Activated T-cell treated with anti-CD3 and anti-CD28 coated beads, Interleukin-2, amount 50 U/mL, for 72 hours (primary cell): ENCODE measurements at places on chromosomes 11 and 22. TPM values are rescaled to one million over a fixed set of nuclear protein-coding genes. Genes with fewer than 3 reads are reported as not detected.

- no peak for DNase-seq
- H3K27me3 ChIP-seq, result no peaks in the 10 kb centered on the region
- H3K36me3 ChIP-seq, result no peaks in the 10 kb centered on the region
- no peak overlapping the region for H3K4me3 ChIP-seq
- no peak overlapping the region for H3K27ac ChIP-seq
- H3K4me1 ChIP-seq, result no peaks in the 10 kb centered on the region
Measured at GRCh38 chr11:15430381-15430780, 315.7 kb downstream of the INSC start.

CHCHD10 gene
- 62.5 TPM for total RNA-seq

MYOD1 gene
- total RNA-seq, result not detected

SOX10 gene
- total RNA-seq, result not detected

GRCh38 chr22:21826204-21826603 lies 41.2 kb downstream of the MAPK1 start:
- H3K4me3 ChIP-seq, result no peak overlapping the region
- no peak overlapping the region for H3K27ac ChIP-seq
- H3K27me3 ChIP-seq, result no peaks in the 10 kb centered on the region
- peaks cover 2% of the 10 kb centered on the region for H3K36me3 ChIP-seq
- peaks cover 73% of the 10 kb centered on the region for H3K4me1 ChIP-seq
- DNase-seq, result no peak

DNA sequence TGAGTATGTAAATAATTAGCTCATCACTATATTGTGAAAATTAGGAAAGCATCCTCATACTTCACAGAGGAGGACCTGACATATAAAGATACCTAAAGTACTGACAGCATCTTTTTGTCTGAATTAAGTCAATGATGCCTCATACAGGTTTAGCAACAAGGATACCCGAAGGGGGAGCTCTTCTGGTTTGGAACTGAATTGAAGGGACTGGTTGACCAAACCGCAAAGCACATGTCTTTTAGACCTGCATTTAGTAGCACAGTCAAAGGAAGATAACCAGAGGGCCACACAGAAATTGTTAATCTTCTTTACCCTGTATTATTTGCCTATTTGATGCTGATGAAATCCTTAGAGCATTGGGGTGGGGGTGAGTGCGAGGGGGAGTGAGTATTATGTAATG lies 12.9 kb upstream of the WT1 start:
- H3K36me3 ChIP-seq, result no peaks in the 10 kb centered on the region
- peaks cover 16% of the 10 kb centered on the region for H3K27me3 ChIP-seq
- no peaks in the 10 kb centered on the region for H3K4me1 ChIP-seq
- DNase-seq, result no peak
- H3K4me3 ChIP-seq, result no peak overlapping the region
- no peak overlapping the region for H3K27ac ChIP-seq

DNA sequence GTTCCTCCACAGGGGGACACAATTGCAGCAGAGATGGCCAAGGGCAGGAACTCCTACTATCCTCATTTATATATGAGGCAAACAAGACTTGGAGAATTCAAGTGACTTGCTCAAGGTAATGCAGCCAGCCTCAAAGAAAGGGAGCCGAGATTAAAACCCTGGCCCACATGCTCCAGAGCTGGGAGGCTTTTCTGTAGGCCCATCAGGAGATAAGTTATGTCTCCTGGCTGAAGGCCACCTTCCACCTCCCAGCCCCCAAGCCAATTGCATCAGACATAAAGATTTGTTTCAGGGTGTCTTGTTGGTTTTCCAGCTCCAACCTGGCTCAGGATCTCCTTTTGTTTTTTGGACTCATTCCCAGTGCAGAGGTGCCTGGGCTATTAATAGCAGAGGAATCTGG lies 59.5 kb downstream of the SMIM38 start:
- H3K27ac ChIP-seq, result no peak overlapping the region
- no peak overlapping the region for H3K4me3 ChIP-seq
- peaks cover 26% of the 10 kb centered on the region for H3K27me3 ChIP-seq
- no peak for DNase-seq
- peaks cover 29% of the 10 kb centered on the region for H3K4me1 ChIP-seq
- no peaks in the 10 kb centered on the region for H3K36me3 ChIP-seq

DNA sequence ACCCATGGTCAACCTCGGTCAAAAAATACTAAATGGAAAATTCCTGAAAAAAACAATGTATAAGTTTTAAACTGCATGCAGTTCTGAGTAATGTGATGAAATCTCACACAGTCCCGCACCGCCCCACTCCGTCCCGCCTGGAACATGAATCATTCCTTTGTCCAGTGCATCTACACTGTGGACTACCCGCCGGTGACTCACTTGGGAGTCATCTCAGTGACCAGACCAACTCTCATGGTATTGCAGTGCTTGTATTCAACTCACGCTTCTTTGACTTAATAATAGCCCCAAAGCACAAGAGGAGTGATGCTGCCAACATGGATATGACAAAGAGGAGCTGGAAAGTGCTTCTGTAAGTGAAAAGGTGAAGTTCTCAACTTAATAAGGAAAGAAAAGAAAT lies 48.8 kb downstream of the ARHGAP32 start:
- no peaks in the 10 kb centered on the region for H3K4me1 ChIP-seq
- no peak overlapping the region for H3K27ac ChIP-seq
- no peaks in the 10 kb centered on the region for H3K27me3 ChIP-seq

DNA sequence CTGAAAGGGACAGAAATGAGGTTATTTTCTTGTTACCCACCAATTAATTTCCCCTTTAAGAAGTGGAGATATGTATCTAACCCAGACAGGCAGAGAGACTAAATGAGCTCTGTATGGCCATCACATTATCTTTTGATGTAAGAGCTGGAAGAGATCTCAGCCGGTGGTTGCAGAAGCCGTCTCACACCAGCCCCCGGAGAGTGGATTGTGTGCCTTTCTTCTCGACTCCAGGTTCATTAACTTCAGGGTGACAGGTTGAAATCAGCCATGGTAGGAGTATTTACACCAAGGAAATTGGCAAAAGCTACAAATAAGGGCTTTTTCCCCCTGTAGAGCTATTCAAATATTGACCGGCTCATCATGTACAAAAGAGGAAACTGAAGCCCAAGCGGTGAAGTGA lies 580.3 kb upstream of the CADM1 start:
- no peak overlapping the region for H3K4me3 ChIP-seq
- H3K27me3 ChIP-seq, result peaks cover 15% of the 10 kb centered on the region
- H3K27ac ChIP-seq, result no peak overlapping the region
- no peak for DNase-seq
- H3K4me1 ChIP-seq, result no peaks in the 10 kb centered on the region

DNA sequence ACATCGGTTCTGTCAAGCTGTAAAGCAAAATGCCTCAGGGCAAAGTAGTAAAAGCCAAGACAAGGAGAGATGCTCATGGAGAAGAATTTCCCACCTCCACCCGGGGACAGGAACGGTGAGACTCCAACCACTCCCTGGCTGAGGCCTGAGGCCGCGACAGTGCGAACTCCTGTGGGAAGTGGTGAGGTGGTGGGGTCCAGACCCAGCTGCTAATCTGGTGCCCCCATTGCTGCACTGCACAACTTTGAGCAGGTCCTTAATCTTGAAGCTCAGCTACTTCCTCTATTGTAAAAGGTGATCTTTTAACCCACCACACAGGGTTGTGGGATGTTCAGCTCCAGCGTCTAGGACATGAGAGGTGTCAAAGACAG lies 83.9 kb downstream of the ZC3H12C start:
- no peak overlapping the region for H3K4me3 ChIP-seq
- peaks cover 8% of the 10 kb centered on the region for H3K4me1 ChIP-seq
- peaks cover 14% of the 10 kb centered on the region for H3K27me3 ChIP-seq
- no peak overlapping the region for H3K27ac ChIP-seq
- DNase-seq, result no peak
- no peaks in the 10 kb centered on the region for H3K36me3 ChIP-seq

DNA sequence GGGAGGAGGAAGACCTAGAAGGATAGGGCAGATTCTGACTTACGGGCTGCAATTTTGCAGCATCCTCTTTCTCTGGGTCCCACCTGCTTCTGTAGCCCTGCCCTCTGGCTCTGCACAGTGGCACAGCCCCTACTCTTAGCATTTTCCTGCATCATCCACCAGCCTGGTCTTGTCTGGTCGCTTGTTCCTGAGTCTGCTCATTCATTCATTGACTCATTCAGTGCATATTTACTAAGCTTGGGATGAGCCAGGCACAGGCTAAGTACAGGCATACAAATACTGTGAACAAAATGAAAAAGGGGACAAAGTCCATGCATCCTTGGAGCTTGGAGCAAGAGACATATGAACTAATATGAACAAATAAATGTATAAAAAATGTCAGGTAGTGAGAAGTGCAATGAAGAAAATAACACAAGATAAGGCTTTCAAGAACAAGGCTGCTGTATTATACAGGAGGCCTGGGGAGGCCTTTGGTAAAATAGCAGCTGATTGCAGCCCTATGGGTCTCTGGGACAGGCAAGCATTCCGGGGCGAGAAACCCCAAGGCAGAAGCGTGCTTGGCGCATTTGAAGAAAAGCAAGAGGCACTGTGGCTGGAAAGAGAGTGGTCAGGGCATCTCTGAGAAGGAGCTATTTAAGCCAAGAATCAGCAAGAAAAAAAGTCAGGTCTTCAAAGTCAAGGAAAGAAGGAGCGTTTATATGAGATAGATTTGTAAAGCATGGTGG lies 108.0 kb upstream of the ALX4 start:
- H3K4me1 ChIP-seq, result no peaks in the 10 kb centered on the region
- no peak for DNase-seq
- no peak overlapping the region for H3K4me3 ChIP-seq
- H3K27ac ChIP-seq, result no peak overlapping the region

- H3K27me3 ChIP-seq, result peaks cover 11% of the 10 kb centered on the region
- no peak overlapping the region for H3K4me3 ChIP-seq
- no peak overlapping the region for H3K27ac ChIP-seq
- H3K4me1 ChIP-seq, result peaks cover 27% of the 10 kb centered on the region
- H3K36me3 ChIP-seq, result no peaks in the 10 kb centered on the region
- no peak for DNase-seq
Measured at GRCh38 chr22:35349368-35349703, 31.6 kb upstream of the HMOX1 start.

GRCh38 chr22:30312053-30312452 lies 14.7 kb downstream of the TBC1D10A start:
- H3K27ac ChIP-seq, result peak overlapping the region; percentile 64
- H3K27me3 ChIP-seq, result no peaks in the 10 kb centered on the region
- H3K4me1 ChIP-seq, result peaks cover 94% of the 10 kb centered on the region
- H3K36me3 ChIP-seq, result peaks cover 5% of the 10 kb centered on the region
- peak overlapping the region; percentile 33 for H3K4me3 ChIP-seq

GLYAT gene
- not detected for total RNA-seq

DNA sequence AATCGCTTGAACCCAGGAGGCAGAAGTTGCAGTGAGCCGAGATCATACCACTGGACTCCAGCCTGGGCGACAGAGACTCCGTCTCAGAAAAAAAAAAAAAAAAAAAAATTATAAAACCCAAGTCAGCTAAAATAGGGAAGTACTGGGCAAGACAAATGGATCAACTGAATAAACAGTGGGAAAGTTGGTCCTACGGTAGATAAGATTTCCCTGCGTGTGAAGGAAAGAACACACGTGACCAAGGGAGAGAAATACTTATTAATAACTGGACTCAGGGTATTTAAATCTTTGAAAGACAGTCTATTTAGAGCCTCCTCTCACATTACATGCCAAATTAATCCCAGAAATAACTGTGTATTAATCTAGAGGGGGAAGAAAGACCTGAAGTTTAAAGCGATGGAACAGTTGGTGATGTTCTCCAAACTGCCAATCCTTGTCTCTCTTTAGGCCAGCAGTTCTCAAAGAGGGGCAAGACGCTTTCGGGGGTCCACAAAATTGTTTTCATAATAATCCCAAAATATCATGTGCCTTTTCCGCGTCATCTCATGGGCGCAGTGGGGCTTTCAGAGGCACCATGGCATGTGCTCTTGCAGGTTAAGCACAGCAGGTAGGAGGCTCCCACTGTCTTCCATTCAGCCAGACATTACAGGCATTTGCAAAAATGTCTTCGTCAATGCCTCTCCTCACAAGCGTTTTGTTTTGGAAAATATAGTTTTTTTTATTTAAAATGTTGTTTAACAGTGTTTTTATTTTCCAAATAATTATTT lies 6.6 kb downstream of the RTL6 start:
- no peaks in the 10 kb centered on the region for H3K27me3 ChIP-seq
- DNase-seq, result no peak
- H3K27ac ChIP-seq, result no peak overlapping the region
- H3K36me3 ChIP-seq, result peaks cover 3% of the 10 kb centered on the region
- H3K4me1 ChIP-seq, result peaks cover 19% of the 10 kb centered on the region

- H3K36me3 ChIP-seq, result peaks cover 3% of the 10 kb centered on the region
- H3K4me3 ChIP-seq, result no peak overlapping the region
- no peaks in the 10 kb centered on the region for H3K4me1 ChIP-seq
- peaks cover 6% of the 10 kb centered on the region for H3K27me3 ChIP-seq
- no peak for DNase-seq
Measured at GRCh38 chr11:69470301-69470700, 11.2 kb upstream of the LINC01488 start.

DNA sequence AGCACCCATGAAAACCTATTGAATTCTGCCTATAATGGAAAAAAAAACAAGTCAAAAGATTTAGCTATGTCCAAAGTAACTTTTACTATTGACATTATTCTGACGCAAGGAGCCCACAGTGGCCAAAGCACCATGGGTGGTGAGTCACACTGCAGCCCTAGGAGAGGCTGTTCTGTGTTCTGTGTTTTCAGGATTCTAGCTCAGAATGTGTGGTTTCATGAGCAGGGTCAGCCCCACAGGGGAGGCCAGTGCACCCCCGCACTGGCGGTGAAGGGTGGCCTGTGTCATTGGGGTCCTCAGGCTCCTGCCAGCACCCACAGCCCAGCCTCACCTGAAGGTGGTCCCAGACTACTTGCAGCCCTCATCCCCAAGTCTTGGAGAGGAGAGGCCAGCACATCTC lies 112.2 kb downstream of the BRD1 start:
- no peaks in the 10 kb centered on the region for H3K4me1 ChIP-seq
- H3K27ac ChIP-seq, result no peak overlapping the region
- no peaks in the 10 kb centered on the region for H3K36me3 ChIP-seq
- H3K27me3 ChIP-seq, result peaks cover 17% of the 10 kb centered on the region
- DNase-seq, result no peak
- H3K4me3 ChIP-seq, result no peak overlapping the region

DNA sequence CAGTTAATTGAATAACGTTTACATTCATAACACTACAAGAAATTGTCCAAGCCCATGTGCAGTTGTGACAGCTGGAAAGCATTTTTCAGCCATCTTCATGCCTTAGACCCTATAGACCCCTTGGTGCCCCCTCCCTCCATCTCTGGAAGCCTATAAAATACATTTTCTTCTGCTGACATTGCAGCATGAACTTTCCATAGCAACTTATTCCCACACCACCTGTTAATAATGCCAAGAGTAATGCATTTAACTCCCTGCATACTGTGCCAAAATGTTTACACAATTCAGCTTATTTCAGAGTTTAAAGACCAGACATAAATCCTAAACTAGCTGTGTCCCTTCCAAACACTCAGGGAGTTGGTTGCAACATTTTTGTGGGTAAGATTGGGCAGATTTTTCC lies 143.0 kb upstream of the ARHGAP20 start:
- H3K27ac ChIP-seq, result no peak overlapping the region
- no peaks in the 10 kb centered on the region for H3K36me3 ChIP-seq
- DNase-seq, result no peak
